Neural crest cell (in vitro differentiated cells): ENCODE measurements at places on chromosomes 1 and 21.

DNA sequence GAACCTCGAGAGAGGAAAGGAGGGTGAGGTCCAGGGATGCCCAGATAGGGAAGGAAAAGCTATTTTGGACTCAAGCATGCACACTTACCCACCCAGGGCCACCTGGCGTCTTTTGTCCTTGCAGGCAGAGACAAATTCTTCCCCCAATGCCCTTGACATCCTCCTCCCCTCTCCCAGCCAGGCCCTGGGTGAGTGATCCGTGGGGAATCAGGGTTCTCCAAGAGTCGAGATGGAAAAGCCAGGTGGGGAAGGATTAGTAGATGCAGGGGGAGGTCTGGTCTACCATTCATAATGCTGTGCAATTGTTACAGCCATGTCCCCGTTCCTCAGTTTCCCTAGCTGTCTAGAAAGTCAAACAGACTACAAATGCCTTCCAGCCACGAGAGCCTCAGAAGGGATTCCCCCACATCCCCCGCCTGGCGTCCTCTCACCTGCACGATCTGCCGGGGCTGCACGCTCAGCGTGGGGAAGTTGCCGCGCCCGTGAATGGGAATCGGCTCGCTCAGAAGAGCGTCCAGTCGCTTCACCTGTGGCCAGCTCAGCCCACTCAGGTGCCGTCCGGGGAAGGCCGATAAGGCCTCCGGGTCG is 580 bp downstream of the TENT5B start:
- no peak for DNase-seq

GRCh38 chr1:160082926-160083325 is 1.6 kb downstream of the KCNJ9 start:
- no peak for DNase-seq

GRCh38 chr1:41913014-41913413 is 5.7 kb downstream of the HIVEP3 start:
- DNase-seq: no peak

GRCh38 chr1:110112656-110113055 is 413 bp downstream of the UBL4B start:
- DNase-seq: no peak

GRCh38 chr1:107863342-107863741 is 101.6 kb downstream of the VAV3 start:
- no peak for DNase-seq

GRCh38 chr1:161082483-161082882 is 6.9 kb downstream of the NECTIN4 start:
- no peak for DNase-seq

GRCh38 chr1:165524639-165525285 is 19.0 kb upstream of the LRRC52 start:
- no peak for DNase-seq

- no peak for DNase-seq
These were observed 1401.4 kb upstream of the PRMT6 start for GRCh38 chr1:105655032-105655431.

GRCh38 chr1:27503844-27504587 is 14.0 kb upstream of the WASF2 start:
- DNase-seq: no peak

GRCh38 chr21:17462276-17462981 is 50.4 kb upstream of the CXADR start:
- DNase-seq: no peak

DNA sequence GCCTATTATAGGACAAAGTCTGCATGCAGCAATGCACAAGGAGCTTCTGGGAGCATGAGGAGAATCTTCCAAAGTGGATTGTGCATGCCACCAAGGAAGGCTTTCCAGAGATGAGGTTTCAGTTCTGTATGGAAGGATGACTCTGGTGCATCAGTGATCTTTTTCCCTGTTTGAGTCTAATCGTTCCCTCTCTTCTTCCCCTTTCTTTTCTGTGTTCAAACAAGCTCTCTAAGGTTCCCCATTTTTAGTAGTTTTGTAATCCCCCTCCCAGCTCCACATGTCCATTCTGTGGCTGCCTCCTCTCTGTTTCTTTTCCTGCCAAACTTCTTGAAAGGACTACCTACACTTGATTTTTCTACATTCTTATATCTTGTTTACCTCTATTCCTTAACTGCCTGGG is 43.3 kb upstream of the USP25 start:
- no peak for DNase-seq

- no peak for DNase-seq
These were observed 12.6 kb upstream of the PSMA5 start for GRCh38 chr1:109438798-109439297.

DNA sequence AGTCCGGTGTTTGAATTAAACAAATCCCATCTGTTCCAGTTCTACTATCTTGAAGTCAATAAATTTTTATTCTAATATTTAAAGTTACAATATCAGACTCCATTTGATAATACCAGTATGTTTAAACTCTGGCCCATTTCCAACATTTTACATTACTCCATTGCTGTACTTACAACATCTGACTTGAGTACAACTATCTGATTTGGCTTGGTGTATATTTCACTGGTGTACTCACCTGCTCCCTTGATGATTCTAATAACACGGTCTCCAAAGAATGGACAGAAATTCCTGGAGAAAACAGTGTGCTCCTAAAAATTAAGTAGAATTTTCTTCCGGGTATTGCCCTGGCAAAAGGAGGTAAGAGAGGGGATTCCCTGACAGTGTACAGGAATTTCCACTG is 680.5 kb upstream of the ADAMTS5 start:
- DNase-seq: no peak

DNA sequence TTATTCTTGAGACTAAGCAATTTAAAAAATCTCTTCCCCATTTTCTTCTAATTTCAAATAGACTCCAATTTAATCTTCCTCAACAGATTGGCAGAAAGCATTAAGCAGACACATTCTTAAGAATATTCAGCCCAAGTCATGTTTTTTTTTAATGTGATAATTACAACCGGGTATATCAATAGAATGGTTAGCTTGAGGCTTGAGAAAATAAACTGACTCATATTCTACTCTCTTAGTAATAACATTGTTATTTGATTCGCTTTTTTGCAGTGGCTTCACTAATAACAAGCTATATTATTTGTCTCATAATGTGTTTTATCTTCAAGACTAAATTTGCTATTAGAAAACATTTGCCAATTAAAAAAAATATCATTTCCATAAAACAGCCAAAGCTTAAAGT is 488.6 kb upstream of the RGS18 start:
- no peak for DNase-seq

DNA sequence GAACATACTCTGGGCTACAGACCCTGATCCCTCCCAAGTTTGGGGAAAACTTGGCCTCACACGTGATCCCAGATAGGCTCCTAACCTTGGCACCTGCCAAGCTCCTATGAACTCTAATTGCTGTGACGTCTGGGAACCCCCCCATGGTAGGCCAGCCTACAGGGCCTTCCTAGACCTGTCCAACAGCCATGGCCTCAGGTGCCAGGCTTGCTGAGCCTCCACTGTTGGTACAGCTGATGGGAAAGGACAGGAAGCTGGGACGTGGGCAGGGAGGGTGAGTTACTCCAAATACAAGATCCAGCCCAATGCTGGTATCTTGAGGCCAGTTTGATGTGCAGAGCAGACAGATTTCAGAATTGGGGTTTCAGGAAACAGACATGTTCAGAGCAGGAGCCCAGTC is 19.1 kb downstream of the SMIM12 start:
- no peak for DNase-seq

- DNase-seq: no peak
These were observed 40.1 kb downstream of the SLC35F3 start for GRCh38 chr1:233944601-233945000.

DNA sequence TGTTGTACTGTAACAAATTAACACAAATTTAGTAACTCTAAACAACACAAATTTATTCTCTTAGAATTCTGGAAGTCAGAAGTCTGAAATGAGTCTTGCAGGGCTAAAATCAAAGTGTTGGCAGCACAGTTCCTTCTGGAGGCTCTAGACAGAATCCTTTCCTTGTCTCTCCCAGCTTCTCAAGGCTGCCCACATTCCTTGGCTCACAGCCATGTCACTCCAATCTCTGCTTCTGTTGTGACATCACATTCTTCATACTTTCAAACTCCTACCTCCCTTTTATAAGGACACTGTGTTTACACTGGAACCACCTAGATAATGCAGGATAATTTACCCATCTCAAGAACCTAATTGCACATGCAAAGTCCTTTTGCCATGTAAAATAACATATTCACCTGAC is 225.0 kb upstream of the PRMT6 start:
- DNase-seq: no peak
